ENCODE measurements at places on chromosomes 6 and 20.

DNA sequence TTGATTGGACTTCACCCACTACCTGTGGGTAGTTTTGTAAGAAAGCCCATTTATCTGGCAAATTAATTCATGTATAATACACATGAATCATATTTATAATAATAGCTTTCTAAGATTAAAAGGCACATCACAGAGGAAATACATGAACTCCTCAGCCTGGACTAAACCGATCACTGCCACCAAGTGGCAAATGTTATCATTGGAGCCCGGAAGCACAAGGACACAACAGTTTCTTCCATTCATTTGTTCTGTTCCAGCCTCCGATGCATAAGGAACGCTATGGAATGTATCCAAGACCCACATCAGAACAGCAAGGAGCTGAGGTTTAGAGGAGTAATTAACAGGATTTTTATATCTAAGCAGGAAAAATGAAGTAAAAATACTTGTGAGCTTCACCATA lies 13.9 kb upstream of the IPCEF1 start:
- DNase-seq = peak; percentile 32

GRCh38 chr6:151475653-151476523 lies 17.9 kb upstream of the CCDC170 start:
- no peak for DNase-seq

GRCh38 chr20:3027987-3028386 lies 15.4 kb upstream of the GNRH2 start:
- no peak for DNase-seq

DNA sequence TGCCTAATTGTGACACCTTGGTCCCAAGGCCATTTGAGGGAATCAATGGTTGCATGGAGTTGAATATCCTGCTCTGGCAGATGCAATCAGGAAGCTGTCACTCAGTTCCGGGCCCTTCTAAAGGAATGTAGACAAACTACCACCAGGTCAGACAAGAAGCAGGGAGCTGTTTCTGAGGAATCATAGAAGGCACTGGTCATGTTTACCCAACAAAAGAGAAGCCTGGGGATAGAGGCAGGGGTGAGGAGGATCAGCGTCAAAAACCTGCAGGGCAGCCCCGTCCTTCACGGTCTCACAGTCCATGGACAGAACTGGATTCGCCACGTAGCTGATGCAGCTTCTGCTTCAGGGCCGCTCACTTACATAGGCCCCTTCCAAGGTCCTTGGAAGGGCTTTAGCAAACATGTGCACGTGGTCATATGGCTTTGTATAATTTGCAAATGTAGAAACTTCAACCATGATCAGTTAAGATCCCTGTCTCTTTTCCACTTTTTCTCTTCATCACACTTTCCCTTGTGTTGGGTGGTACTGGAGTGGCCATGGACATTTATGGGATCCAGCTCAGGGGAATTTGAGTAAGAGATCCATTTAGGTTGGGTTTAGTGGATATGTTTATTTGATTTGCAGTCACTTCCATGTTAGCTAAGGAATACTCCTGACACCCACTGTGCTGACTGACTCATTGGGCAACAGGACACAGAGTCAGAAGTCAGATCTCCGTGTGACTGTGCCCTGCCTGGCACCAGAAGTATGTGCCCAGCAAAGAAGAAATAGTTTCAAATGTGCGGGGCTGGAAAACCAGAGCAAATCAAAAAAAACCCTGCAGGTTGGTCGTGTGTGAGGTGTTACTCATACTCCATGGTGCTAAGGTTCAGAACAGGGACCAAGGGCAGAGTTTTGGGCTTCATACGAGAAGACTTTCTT lies 60.0 kb upstream of the ZFAND3 start:
- DNase-seq = no peak

- no peak for DNase-seq
Measured at GRCh38 chr6:121756666-121757065, 321.2 kb downstream of the GJA1 start.
